ENCODE measurements at places on chromosomes 4 and X.

- DNase-seq, result no peak
Measured at GRCh38 chr4:69823048-69823447, 36.9 kb downstream of the SULT1E1 start.

DNA sequence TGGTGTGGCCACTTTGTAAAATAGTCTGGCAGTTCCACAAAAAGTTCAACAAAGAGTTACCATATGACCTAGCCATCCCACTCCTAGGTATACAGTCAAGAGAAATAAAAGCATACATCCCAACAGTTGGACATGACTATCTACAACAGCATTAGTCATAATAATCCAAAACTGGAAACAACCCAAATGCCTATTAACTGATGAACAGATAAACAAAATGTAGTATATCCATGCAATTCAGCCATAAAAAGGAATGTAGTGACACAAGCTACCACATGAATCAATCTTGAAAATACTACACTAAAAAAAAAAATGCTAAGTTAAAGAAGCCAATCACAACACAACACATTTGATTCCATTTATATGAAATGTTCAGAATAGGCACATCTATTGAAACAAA, 16.1 kb downstream of the MED14 start:
- no peak for DNase-seq

DNA sequence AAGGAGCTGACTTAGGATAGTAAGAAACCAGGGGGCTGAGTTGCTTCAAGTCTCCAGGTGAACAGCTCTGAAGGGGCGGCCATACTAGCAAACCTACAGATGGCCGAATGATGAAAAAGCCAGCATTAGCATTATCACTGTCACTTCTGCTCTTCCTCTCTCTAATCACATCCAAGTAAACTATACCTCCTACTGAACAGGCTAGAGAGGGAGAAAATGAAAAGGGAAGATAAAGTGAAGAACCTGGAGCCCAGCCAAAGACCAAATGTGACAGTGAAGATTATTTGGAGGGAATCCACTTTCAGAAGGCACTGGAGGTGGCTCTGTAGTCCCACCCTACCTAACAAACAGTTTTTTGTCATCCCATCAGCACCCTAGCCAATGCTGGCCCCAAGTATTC, 50.4 kb upstream of the PRPS1 start:
- DNase-seq, result no peak

DNA sequence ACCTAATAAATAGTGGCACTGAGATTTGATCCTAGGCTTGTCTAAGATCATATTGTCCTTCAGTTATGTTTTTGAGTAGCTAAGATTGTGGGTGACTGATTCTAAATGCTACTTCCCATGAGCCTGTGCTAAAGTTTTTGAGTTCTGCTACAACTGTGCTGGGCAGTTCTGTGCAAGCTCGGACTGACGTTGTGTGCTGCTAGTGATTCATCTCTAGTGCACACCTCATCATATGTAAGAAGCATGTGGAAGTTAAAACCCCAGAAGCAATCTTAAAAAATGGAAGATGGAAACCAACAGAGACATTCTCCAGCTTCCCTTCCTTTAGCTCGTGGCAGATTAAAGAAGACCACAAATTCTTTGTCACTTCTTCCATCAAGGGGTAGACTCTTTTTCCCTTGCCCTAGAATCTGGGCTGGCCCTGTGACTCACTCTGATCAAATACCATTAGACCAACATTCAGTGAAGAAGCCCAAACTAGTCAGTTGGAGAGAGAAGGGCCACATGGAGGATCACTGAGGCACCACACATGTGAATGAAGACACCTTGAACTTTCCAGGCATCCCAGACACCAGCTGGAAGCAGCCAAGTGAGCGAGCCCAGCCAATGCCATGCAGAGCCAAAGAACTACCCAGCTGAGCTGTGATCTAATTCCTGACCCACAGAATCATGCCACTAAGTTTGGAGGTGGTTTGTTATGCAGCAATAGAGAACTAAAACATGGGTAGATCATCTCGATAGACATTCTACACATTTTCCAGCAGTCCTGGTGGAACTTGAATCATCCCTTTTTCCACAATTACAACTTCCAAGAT, 16.8 kb downstream of the ARHGAP6 start:
- DNase-seq, result no peak

DNA sequence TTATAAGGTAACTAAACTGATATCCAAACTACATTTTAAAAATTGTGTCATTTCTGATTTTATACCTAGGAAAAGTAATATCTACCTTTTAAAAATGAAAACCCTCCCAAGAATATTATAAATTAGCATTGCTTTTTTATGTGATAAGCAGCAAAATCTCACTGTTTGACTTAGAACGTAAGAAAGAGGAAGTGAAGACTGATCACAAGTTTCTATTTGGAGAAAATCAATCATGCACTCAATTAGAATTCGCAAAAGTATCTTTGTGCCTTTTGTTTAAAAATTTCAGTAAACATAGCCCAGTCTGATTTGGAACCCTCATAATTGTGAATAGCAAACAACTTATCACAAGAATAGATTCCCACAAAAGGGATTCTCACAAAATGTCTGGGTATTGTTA, 142.7 kb downstream of the TENM3 start:
- no peak for DNase-seq

DNA sequence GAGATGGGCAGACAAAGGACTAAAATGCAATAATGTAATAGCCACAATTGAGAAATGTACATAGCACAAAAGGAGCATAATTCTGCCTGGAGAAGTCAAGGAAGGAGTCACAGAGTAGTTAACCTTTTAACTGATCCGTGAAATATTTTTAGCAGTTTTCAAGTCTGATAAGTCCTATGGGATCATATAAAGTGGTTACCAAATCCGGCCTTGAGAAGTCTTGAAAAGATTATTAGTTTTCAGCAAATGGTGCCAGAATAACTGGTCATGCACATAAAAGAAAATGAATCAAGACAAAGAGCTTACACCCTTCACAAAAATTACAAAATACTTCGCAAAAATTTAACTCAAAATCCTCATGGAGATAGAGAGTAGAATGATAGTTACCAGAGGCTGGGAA, 788.7 kb upstream of the AMOT start:
- no peak for DNase-seq

GRCh38 chrX:132983496-132983895, 25.1 kb upstream of the HS6ST2 start:
- DNase-seq, result no peak

DNA sequence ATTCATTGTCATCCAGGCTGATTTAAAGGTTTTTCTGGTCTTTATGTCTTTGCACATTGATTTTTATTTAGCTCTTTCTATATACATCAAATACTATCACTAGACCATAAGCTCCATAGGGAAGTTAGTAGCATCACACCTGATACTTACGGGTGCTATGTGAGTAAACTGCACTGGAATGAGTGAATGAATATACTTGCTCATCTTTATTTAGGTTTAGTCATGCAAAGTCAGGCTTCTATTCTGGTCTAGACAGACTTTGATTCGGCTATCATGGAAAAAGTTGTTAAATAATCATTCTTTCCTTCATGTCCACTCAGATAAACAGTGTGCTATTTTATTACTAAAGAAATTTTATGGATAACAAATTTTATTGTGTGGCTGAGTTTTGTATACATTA, 457.8 kb upstream of the PCDH7 start:
- no peak for DNase-seq

DNA sequence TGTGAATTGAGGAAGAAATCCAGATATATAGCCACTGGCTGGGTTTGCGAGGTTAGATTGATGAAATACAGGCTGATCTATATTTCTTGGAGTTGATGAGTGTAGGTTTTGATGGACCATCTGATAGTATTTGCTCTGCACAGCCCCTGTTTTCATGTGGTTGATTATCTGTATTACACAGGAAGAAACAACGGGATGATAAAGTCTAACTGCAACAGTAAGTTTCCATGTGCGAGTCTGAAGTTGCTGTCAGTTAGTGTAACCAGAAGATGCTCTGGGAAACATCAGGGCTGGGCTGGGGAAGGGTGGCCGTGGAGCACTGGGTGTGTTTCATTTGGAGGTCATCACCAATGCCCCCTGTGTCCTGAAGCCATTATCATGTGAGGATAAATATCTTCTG, 148.4 kb upstream of the SFRP2 start:
- no peak for DNase-seq

GRCh38 chr4:38625508-38625907, 38.5 kb upstream of the KLF3 start:
- no peak for DNase-seq

GRCh38 chr4:22514001-22514400, 1.9 kb downstream of the ADGRA3 start:
- DNase-seq, result no peak

GRCh38 chr4:156073976-156074375, 120.3 kb upstream of the CTSO start:
- no peak for DNase-seq

GRCh38 chr4:59243038-59243437, 1957.1 kb upstream of the ADGRL3 start:
- no peak for DNase-seq

DNA sequence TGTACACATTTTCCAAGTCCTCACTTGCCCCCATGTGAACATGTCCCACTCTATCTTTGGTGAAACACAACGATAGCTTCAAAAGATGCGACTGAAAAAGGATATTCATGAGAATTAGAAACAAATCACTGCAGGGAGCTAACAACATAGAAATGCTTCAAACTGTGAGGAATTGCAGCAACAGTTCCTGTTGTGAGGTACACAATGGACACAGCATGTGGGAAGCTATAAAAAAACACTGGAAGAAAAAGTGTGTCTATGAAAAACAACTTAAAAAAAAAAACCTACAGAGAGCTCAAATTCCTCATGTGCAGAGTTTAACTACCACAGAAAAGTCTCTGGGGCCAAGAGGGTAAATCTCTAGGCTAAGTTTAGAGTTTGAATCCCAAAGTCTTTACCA, 51.6 kb upstream of the BLTP1 start:
- no peak for DNase-seq

DNA sequence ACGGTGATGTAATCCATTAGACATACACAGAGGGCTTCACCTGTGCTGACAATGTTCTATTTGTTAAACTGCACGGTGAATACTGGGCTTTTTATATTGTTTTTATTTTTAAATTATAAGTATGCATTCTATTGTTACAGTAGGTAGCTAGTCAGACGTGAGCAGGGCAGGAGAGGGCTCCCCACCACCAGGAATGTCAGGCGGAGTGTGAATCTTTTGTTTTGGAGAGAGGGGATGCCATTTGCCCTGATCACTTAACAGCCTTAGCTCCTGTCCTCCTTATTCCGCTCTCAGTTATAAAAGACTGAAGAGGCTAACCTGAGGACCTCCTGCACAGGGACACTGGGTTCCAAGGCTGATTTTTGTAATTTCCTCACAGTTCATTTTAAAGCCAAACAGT, 151.6 kb upstream of the TAPT1 start:
- no peak for DNase-seq
